ENCODE measurements at places on chromosomes 16 and 17.

- DNase-seq: no peak
Observed at GRCh38 chr17:59859444-59860025, 33.2 kb downstream of the TUBD1 start.

GRCh38 chr17:55705847-55706246 lies 16.8 kb downstream of the TMEM100 start:
- no peak for DNase-seq

- DNase-seq: no peak
Observed at GRCh38 chr17:80126449-80126715, 20.5 kb downstream of the EIF4A3 start.

DNA sequence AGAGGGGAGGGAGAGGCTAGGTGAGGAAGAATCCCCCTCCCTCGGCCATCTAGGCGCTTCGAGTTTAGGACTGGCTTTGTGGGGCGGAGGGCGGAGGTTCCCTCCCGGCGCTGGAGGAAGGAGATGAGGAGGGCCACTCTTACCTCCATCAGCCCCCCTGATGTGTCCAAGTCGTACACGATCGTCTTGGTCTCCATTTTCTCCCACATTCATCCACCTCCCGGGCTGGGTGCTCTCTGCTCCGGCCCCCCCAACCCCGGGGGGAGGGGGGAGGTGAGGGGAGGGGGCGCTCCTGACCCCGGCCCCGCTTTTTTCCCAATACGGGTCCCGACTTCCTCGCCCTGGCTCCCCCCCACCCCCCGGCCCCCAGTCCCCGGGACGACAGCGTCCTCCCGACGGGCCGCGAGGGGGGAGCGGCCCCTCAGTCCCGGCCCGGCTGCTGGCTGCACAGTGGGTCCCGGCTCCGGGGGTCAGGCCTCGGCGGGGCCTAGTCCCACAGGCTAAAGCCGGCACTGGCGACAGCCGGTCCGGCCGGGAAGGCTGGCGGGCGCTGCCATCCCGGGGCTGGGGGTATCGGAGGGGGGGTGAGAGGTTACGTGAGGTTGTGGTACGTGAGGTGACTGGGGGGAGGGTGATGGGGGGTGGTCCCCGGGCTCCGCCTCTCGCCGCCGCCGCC lies 428 bp downstream of the PHF12 start:
- peak; percentile 6 for DNase-seq

DNA sequence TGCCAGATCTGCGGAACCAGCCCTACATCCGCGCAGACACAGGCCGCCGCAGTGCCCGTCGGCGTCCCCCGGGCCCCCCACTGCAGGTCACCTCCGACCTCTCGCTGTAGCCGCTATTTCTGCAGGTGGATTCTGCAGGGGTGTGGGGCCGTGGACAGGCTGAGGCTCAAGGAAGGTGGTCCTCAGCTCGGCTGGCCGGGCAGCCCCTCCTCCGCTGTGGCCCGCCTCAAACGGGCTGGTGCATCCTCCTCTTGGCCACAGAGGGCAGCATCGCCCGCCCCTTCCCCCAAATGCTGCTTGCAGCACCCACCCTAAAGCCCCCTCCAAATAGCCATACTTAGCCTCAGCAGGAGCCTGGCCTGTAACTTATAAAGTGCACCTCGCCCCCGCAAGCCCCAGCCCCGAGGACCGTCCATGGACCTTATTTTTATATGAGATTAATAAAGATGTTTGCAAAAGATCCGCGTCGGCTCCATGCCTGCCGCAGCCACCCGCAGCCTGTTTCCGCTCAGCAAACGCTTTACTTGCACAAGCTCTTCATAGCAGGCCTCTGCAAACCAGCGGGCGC lies 14.9 kb downstream of the SPATA32 start:
- DNase-seq: no peak

- DNase-seq: no peak
Observed at GRCh38 chr17:34299956-34300577, 14.5 kb downstream of the CCL11 start.

DNA sequence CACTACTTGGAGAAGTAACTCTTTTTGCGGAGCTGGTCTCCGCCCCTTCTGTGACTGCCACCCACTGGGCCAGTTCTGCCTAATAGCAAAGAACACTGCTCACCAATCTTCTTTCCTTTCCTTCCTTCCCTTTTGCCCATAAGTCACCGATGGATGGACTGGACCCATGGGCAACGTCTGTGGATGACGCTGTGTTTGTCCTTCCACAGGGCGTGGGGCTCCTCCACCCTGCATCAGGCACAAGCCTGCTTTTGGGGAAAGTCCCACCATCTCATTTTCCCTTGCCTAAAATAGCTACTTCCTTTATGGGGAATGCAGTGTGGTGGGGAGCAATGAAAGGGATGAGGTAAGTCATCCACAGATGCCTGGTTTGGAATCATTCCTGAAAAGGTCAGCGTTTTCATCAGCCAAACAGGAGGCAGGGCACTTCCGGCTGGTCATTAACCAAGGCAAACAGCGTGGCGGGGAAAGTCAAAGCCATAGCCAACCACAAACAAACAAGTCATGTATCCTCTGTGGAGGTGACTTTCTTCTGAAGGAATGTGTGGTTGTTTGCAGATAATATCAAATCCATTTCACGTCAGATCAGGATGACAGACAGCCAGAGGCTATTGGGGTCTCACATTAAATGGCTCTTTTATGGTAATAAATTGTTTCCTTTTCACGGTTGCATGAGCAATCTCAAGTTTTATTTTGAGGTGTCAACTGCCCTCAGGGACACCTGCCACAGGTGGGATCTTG lies 30.7 kb upstream of the MED9 start:
- DNase-seq: no peak

Data from stimulated activated CD8-positive, alpha-beta memory T cell treated with anti-CD3 and anti-CD28 coated beads, Interleukin-15, amount 100 ng/mL, for 1 hour (primary cell).